SK-N-DZ (cell line): ENCODE measurements at places on chromosomes 1 and 21.

DNA sequence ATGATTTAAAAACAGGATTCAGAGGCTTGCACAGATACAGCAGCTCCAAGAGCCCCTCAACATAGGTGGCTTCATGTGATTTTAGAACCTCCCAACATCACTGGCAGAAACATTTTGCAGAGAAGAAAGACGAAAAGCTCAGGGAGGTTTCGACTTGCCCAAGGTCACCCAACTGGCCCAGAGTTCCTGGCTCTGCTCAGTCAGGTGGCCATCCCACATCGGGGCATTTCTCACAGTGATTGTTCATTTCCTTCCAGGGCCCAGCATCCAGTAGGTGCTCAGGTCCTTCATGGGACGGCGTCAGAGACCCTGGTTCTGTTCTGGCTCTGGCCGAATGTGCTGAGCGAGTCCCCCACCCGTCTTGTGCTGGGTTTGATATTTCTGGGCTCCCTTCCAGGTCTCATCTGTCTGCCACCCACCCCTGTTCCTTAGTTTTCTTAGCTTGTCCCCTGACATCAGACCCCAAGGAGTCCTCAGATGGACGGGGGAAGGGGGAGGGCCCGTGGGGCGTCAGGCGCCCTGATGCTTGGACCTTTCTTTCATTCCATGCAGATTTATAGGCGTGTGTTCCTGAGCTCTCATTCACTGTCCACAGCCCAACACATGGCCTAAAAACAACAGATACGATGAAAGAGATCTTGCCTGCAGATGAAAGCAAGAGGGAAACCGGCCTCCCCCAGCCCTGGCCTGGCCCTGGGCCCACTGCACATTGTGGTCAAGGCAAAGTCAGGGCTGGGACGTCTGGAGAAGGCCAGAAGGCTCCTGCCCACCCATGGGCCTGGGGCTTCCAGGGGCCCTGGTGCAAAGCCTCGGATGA lies 123.1 kb upstream of the ZBTB40 start:
- DNase-seq = peak; percentile 25

DNA sequence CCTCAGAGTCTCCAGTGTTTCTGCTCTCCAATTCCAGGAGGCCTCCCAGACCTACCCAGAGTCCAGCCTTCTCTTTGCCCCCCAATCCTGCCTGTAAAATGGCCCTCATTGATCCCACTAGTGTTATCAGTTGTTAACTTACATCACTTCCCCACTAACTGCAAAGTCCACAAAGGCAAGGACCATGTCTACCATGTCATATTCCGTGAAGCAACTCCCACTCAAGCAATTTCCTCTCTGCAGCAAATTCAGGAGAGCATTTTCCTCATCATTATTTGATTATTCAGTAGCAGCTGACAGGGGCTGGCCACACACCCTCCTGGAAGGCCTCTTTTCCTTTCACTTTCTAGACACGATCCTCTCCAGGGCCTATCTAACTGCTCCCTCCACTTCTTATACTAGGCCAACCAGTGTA lies 153.5 kb downstream of the RERE start:
- no peak for DNase-seq

DNA sequence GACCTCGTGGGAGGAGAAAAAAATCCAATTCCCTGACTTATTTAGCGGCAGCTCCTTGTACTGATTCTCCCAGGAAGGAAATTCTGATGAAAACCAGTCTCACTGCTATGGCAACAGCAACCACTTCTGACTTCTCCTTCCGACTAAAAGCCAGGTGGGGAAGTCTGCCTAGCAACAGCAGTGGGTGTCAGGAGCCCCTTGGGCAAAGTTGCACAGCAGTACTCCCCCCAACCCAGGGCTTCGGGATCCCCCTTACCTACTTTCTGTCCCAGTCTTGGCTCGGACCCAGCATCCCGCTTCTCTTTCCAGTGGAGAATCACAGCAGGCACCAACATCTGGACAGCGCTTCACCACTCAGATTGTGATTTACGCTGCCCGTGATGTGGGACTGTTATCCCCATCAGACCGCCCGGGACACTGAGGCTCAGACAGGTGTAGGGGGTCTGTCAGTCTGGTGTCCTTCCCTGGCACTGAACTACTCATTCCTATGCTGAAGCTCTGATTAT lies 24.6 kb downstream of the NKAIN1 start:
- DNase-seq = no peak

- no peak for DNase-seq
Observed at GRCh38 chr1:182662956-182663355, 21.4 kb downstream of the RGS8 start.

- no peak for DNase-seq
Observed at GRCh38 chr1:118200836-118201235, 15.8 kb upstream of the SPAG17 start.

DNA sequence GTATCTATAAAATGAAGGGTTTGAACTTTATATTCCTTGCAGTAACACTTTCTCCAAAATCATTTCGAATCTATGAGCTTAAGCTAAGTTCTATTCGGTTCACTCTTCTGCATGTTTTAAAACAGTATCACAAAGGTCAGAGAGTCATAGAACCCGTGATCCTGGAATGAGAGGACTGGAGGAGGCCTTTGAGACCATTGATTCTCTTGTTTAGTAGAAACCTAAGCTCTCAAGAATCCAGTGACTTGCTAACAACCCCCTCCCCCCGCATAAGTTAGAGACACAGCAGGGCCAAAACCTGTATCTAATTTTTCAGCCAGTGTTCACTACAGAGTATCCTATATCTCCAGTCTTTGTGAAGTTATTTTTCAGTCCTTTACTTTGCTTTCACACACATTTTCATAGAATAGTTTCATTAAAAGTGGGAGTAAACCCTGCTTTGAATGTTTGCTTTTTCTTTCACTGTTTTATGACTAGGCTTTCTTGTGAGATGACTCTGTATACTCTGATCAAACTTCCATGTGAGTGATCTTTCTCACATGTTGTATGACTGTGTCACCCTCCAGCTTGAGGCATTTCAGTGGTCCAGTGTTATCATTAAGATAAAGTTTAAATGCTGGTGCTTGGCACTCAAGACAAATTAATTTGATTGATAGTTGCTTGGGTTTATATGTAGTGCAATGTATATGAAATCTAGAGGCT lies 275.4 kb upstream of the SGIP1 start:
- no peak for DNase-seq

DNA sequence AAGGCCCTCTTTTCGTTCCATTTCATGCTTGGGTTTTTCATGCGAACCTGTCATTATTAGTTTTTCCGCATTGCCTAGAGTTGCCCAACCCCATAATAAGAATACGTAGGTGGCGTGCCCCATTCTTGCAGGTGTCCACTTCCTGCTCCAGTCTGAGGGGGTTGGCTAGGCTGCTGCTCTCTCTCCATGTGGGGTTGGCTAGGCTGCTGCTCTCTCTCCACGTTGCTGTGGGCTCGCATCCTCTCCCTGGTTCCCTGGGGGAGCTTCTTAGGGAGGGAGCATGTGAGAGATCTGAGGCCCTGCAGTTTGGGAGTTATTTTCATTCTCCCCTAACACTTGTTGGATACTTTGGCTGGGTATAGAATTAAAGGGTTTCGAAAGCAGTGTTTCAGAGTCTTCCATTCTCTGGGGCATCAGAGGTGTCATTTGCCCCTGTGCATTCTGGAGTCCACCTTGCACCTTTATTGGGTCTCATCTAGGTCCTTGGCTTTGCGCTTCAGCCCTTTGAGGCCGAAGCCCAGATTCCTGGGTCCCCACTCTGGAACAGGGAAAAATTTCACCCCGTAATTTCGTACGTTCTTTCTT lies 8.6 kb downstream of the C1orf35 start:
- DNase-seq = no peak

DNA sequence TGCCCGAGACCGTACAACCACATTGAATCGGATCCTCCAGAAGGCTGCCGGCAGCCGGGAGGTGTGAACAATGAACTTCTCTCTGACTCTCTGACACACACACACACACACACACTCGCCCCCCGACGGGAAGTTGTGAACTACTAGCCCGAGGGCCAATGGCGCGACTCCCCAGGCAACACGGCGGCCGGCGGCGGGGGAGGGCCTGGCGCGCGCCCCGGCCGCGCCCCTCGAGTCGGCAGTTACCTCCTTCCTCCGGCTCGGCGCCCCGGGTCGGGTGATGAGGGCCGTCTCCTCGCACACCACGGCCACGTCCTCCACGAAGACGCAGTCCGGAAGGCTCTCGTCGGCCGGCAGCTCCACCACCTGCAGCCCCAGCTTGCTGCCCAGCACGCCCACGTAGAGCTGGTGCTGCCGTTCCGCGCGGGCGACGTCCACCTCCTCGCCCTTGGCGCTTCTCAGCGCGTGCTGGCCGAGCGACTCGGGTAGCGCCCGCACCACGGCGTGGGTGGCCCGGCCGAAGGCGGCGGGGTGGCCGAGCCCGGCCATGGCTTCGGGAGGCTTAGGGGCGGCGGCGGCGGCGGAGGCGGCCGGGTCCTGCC lies 361 bp downstream of the DDAH1 start:
- peak; percentile 12 for DNase-seq

- DNase-seq = no peak
Observed at GRCh38 chr1:157715736-157716135, 15.2 kb upstream of the FCRL3 start.

DNA sequence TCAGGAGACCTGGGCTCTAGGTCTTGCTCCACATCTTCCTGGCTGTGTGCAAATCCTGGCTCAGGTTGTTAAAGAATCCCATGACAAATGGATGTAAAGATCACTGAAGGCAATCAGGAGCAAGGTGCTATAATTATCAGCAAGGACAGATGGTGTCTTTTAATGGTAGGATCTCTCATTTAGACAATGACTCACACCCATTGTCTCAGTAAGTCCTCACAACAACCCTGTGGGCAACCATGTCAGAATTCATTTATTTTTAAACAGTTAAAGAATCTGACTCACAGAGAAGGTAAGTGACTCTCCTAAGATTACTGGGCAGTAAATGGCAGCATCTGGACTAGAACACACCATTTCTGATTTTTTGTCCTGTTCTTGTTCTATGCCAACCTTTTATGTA lies 32.8 kb downstream of the RNASEL start:
- no peak for DNase-seq

- DNase-seq = peak; percentile 40
Observed at GRCh38 chr1:2194319-2194897, at the start of gene FAAP20. TSS of gene FAAP20 (minus strand) at chr1:2194772. CDS start at chr1:2194749, 23 bp downstream.

- no peak for DNase-seq
Observed at GRCh38 chr1:112114540-112114939, 125.1 kb upstream of the KCND3 start.

- DNase-seq = no peak
Observed at GRCh38 chr1:61743431-61743705, 1.1 kb downstream of the PATJ start.
